ENCODE measurements at places on chromosomes 2 and 18.

DNA sequence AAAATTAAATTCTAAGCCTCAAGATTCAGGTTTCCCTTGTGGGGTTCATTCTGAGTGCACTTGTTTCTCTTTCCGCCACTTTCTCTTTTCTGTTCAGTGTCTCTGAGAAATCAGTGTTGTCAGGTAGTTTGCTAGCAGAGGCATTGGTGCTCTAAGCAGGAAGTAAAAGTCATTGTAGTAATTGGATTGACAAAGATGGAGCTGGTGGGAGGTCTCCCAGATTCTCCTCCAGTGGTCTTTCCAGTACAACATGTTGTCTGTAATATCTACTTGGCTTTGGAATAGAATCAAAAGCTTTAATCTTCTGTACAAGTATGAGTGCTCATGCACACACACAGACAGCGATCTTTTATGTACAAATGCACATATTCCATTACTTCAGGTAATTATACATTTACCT, 135.6 kb downstream of the KLHL14 start:
- DNase-seq: no peak

GRCh38 chr2:154974041-154974440, 275.5 kb downstream of the KCNJ3 start:
- no peak for DNase-seq

GRCh38 chr2:19786408-19787058, 115.2 kb downstream of the TTC32 start:
- no peak for DNase-seq

DNA sequence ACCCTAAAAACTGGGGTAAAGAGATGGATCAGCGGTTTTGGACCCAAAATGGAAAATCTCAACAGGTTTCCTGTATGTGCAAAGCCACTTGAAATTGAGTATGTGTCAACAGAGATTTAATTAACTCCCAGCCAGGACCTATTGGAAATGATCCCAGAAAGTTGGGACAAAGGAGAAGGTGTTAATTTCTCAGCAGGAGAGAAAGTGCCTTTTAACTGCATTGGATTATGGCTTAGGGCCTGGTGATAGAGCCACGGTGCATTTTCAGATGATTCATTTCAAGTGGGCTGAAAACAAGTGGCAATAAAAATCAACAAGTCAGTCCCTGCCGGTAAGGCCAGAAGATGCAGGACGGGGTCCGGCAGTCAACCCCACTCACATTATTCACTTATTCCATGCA, 80.2 kb upstream of the BCL11A start:
- no peak for DNase-seq

DNA sequence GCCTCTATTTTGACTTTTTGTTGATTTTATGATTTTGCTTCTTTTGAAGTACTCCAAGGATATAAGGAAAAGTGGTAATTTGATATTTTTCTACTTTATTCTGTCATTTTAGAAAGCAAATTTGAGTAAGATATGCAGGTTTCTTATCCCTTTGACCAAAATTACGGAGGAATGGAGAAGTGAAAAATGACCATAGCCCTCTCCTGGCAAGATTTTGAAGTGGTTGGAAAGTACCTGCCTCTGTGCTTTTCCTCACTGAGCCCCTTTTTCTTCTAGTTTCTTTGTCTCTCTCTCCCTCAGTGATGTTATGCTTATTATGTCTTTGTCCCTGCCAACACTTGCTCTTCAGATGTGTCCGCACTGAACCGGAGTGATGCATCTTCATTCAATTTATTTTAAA, 898.1 kb downstream of the EPHA4 start:
- no peak for DNase-seq

GRCh38 chr2:127645395-127646291, at the start of gene GPR17:
TSS of gene GPR17 (plus strand) at chr2:127646153. CDS start at chr2:127650736, 4,583 bp downstream.
- no peak for DNase-seq

- DNase-seq: no peak
These were observed 32.0 kb downstream of the LOXHD1 start for GRCh38 chr18:46625069-46625468.

DNA sequence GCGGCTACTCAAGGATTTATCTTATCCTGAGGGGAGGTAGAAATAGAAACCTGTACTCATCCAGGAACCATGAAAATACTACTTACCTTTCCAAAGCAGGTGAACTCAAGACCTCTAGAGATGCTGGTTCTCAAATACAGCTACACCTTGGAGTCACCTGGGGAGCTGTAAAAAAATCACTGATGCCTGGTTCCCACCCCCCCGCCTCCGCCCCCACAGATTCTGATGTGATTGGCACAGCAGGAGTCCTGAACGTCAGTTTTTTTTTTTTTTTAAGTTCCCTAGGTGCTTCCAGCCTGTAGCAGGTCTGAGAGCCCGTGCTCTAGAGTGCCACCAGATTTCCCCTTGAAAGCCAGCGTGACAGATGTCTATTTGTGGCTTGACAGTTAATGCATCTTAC, 113.6 kb downstream of the MRO start:
- DNase-seq: no peak

GRCh38 chr2:226673314-226673723, 126.3 kb downstream of the IRS1 start:
- DNase-seq: no peak

GRCh38 chr18:48106976-48107781, 176.7 kb upstream of the SMAD2 start:
- DNase-seq: no peak

GRCh38 chr2:207066791-207067460, 98.8 kb downstream of the KLF7 start:
- no peak for DNase-seq

DNA sequence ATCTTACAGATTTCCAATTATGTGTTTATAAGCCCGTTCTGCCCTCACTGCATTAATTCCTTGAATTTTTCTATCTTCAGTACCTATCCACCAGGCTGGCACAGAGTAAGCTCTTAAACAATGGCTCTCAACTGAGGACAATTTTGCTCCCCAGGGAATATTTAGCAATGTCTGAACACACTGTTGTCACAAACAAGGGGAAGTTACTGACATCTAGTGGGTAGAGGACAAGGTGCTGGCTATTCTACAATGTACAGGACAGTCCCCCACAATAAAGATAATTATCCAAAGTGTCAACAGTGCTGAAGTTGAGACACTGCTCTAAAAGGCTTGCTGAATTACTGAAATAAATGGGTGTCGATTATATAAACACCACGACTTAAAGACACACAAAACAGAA, 5.0 kb downstream of the NDUFS1 start:
- no peak for DNase-seq

DNA sequence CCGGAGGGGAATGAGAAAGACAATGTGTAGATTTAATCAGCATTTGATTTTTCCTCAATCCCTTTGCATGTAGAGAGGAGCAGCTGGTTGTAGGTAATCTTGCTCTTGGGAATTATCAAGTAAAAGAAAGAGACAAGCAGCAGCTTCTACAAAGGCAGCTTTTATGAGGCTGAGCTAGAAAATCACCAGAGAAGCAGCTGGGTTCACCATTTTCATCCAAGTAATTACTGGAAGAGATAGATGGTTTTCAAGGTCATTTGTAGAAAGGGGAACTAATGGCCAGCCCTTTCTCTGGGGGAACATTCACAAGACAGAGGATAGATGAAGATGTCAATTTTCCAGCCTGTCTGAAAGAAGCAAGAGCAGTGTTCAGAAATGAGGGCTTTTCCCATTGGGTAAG, 113.0 kb downstream of the RND3 start:
- DNase-seq: no peak

- peak; percentile 22 for DNase-seq
These were observed 34.6 kb upstream of the DNER start for GRCh38 chr2:229748950-229749349.

- no peak for DNase-seq
These were observed 427.7 kb downstream of the NBAS start for GRCh38 chr2:15133461-15133860.

- DNase-seq: no peak
These were observed 691.9 kb upstream of the TMEFF2 start for GRCh38 chr2:192886636-192887035.
